ENCODE measurements at places on chromosomes 2 and 18.

DNA sequence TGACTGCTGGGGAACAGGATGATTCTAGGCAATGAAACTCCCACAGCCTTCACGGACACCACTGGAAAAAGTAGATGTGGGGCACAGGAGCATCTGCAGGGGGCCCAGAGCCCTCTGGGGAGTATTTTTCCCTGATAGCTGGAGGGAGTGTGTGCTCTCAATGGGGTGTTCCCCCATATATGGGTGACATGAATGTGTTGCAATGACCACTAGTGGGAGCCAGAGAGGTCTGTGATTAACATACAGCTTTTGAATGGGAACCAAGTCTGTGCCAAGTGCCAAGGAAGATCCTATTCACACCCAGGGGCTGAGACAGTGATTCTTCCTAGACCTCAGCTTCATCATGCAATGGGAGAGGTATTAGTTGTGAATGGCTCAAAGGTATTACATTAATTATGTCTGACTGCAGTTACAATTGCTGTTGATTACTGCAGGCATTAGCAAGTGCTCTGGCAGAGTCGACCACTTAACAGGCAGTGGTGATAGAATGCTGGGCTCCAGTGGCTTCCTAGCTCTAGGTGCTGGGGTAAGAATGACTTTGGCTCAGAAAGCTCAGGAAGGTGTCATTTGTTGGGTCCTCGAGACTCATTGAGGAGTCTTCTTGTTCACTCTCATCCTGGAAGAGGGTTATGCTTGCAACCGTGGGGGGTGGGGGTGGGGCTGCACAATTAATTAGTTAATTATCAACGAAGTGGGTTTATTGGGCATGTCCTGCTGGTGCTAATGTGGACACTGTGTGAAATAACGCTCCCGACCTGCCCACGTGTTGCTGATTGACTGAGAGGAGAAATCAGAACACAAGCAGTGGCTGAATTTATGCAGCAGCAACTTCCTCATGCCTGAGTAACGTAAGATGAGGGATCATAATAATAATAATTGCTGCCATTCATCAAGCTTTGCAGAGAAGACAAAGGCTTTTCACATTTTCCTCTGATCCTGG lies 194.1 kb downstream of the CLIP4 start:
- DNase-seq = peak; percentile 55

DNA sequence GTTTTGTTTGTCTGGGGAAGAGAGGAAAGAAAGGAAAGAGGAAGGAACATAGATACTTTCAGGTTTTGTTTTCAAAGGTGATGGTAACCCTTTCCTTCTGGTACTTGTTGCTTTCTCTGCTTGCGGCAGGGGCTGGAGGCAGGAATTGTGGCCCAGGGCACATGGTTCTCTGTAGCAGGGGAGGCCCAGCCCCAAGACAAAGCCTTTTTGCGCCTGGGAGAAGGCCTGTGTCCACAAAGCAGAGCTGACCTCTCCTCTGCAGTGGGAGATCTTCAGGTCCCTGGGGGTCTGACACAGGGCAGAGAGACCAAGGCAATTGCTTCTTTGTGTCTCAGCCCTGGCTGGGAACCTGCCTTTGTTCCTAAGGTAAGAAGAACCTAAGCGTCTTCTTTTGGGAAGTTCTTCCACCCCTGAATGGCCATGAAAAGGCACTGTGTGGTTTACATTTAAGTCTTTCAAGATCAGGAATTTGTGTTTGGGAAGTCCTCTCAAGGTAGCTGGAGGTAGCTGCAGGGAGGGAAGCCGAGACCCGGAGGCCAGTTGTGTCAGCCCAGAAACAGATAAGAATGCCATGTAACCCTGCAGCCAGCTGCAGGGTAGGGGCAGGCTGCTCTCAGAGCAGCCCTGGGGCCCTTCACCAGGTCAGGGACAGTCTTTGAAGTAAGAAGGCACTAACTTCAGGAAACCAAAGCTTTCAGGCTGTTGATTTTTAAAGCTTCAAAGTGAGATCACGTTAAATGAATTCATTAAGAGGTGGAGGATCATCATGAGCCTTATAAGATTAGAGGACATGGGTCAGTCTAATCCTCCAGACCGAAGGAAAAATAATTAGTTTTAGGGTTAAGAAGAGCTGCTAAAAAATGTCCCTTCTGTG lies 119.3 kb downstream of the STPG4 start:
- no peak for DNase-seq

- DNase-seq = peak; percentile 37
These were observed 1.1 kb upstream of the TMEFF2 start for GRCh38 chr2:192195548-192196418.

- DNase-seq = peak; percentile 68
These were observed 164.4 kb upstream of the SESTD1 start for GRCh38 chr2:179429060-179429471.

DNA sequence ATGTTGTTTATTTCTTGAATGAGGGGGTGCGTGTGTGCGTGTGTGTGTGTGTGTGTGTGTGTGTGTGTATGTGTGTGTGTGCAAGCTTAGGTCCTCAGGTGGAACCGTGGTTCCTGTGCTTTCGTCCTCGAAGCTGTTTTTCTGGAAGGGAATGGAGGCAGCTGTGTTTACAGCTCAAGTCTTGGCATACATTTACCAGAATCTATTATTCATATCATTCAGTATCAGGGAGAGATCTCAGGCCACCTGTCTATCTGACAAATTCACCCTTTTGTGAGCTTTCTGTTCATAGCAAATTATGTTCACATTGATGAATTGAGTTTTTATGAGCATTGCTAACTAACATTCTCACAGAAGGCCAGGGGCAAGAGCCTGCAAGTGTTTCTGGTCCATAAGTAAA lies 550.4 kb downstream of the ARHGAP15 start:
- DNase-seq = peak; percentile 82

DNA sequence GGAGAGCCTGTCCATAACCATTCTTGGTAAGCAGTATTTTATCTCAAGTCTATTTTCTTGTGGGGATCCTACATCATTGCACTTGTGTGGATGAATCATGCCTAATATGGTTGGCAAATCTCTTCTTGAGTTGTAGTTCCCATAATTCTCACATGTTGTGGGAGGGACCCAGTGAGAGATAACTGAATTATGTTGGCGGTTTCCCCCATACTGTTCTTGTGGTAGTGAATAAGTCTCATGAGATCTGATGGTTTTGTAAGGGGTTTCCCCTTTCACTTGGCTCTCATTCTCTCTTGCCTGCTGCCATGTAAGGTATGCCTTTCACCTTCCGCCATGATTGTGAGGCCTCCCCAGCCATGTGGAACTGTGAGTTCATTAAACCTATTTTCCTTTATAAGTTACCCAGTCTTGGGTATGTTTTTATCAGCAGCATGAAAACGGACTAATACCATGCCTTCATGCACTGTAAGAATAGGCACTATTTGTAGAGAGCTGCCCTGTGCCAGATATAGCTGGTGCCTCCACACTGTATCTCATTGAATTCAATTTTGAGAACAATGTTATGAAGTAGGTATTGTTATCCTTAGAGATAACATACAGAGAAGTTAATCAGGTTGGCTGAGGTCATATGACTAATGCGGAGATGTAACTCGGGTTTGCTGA lies 148.3 kb downstream of the PLCL1 start:
- DNase-seq = no peak

GRCh38 chr18:61400016-61400635 lies 66.9 kb downstream of the CDH20 start:
- DNase-seq = peak; percentile 43

DNA sequence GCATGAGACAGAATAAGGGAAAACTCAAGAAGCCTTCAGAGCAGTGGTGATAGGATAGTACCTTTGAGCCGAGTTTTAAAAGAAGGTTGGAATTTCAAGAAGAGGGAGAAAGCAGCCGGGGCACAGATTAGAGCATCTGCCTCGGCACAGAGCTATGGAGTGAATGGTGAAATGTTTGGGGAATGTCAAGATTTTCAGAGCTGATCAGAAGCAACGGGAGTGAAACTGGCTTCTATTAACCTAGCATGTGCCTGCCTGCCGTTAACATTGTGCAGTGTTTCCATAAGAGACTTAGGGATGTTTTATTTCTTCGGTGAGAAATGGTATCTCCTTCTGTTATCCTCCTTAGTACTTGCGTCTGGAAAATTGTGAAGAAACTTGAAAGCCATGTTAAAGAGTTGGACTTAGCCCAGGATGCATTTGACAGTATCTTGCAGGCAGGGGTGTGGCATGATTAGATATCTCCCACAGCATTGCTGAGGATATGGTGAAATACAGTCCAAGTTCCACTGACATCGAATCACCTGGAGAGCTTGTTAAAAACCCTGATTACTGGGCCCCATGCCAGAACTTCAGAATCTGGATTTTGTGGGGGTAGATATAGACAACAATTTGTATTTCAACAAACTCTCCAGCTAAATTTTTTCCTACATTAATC lies 96.8 kb upstream of the PPP1CB start:
- no peak for DNase-seq
